H1 (cell line): ENCODE measurements at places on chromosomes 11 and 22.

GRCh38 chr11:36014898-36015665 is 71.2 kb downstream of the LDLRAD3 start:
- no peak for DNase-seq

GRCh38 chr22:48585916-48586798 is 1241.5 kb downstream of the BRD1 start:
- no peak for DNase-seq

GRCh38 chr11:43638717-43639116 is 41.8 kb upstream of the HSD17B12 start:
- no peak for DNase-seq

GRCh38 chr11:67484847-67485311 is 2.1 kb downstream of the AIP start:
- no peak for DNase-seq

DNA sequence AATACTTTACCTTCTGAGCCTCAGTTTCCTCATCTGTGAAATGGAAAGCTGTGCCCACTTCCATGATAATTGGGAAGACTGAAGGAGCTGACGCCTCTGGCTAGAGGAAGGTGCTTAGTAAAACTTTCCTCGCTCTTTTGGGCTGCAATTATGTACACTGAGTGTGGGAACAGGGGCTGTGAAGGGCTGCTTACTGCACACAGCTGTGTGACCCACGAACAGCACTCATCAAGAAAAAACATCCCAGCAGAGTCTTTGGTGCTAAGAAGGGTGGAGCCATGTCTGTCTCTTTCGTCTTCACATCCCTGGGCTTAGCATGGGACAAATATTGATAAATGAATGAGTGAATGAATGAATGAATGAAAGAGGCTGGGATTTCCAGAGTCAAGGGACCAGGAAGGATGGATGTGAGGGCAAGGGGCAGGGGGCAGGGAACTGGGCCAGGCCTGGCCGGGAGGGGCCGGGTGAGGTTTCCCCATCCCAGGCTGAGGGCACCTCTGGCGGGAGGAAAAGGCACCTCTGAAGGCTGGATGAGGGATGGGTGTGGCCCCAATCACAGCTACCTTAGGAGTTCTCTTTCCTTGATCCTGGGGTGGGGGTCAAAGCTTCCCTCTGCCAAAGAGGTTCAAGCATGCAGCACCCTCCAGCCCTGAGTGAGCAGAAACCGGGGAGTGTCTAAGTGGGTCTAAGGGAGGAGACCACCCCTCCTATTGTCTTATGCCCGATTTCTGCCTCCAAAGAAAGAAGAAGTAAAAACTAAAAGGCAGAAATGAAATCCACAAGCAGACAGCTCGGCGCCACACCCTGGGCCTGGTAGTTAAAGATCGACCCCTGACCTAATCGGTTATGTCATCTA is 9.2 kb upstream of the CD5 start:
- DNase-seq = no peak
